ENCODE measurements at places on chromosomes 3 and 15. TPM values are rescaled to one million over a fixed set of nuclear protein-coding genes. Genes with fewer than 3 reads are reported as not detected.

- no peak overlapping the region for H3K4me3 ChIP-seq
- no peaks in the 10 kb centered on the region for H3K27me3 ChIP-seq
- no peak overlapping the region for H3K27ac ChIP-seq
- peaks cover 1% of the 10 kb centered on the region for H3K36me3 ChIP-seq
- no peak for DNase-seq
- H3K4me1 ChIP-seq = peaks cover 14% of the 10 kb centered on the region
These were observed 286.0 kb upstream of the TGFBR2 start for GRCh38 chr3:30320392-30320791.

DNA sequence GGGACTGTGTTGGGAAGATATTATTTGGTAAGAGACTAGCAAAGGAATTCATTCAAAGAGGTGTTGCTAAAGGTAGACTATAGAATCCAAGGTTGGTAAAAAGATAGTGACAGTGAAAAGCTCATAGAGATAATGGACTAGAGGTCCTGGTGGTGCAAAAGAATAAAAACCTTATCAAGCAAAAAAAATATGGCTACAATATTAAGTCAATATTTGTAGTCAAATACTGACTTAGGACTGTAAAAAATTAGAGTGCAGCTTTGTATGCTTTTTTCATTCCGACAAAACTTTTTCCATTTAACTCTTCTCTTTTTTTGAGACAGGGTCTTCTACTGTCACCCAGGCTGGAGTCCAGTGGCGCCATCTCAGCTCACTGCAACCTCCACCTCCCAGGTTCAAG, 444.0 kb upstream of the AGTR1 start:
- H3K27me3 ChIP-seq = no peaks in the 10 kb centered on the region
- no peaks in the 10 kb centered on the region for H3K36me3 ChIP-seq
- DNase-seq = no peak
- no peak overlapping the region for H3K27ac ChIP-seq
- H3K4me1 ChIP-seq = no peaks in the 10 kb centered on the region

DNA sequence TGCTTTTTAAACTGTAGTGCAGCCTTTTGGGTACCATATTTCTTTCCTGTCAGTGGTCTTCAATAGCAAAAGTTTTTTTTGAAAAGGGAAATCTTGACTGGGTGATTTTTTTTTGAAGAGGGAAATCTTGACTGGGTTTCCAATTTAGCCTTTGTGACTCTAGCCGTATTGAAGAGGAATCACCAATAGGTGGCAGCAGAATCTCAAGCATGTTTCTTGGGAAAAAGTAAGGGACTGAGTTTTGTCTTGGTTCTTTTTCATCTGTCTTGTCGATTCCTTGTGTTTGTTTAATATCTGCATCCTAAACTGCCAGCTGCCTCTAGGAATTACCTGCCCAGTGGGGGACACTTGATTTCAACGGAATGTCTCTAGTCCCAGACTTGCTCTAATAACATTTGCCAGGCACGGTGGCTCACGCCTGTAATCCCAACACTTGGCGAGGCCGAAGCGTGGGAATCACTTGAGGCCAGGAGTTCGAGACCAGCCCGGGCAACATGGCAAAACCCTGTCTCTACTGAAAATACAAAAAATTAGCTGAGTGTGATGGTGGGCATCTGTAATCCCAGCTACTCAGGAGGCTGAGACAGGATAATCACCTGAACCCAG, 89.2 kb downstream of the RBPMS2 start:
- H3K27ac ChIP-seq = no peak overlapping the region
- no peak overlapping the region for H3K4me3 ChIP-seq
- H3K4me1 ChIP-seq = peaks cover 4% of the 10 kb centered on the region
- H3K36me3 ChIP-seq = peaks cover 19% of the 10 kb centered on the region

GRCh38 chr15:95274101-95274500, 1042.7 kb downstream of the MCTP2 start:
- no peaks in the 10 kb centered on the region for H3K4me1 ChIP-seq
- no peak overlapping the region for H3K4me3 ChIP-seq

GRCh38 chr3:195113048-195113447, 157.9 kb downstream of the XXYLT1 start:
- no peak overlapping the region for H3K4me3 ChIP-seq
- no peaks in the 10 kb centered on the region for H3K27me3 ChIP-seq
- no peak for DNase-seq
- H3K4me1 ChIP-seq = peaks cover 3% of the 10 kb centered on the region
- H3K27ac ChIP-seq = no peak overlapping the region

DNA sequence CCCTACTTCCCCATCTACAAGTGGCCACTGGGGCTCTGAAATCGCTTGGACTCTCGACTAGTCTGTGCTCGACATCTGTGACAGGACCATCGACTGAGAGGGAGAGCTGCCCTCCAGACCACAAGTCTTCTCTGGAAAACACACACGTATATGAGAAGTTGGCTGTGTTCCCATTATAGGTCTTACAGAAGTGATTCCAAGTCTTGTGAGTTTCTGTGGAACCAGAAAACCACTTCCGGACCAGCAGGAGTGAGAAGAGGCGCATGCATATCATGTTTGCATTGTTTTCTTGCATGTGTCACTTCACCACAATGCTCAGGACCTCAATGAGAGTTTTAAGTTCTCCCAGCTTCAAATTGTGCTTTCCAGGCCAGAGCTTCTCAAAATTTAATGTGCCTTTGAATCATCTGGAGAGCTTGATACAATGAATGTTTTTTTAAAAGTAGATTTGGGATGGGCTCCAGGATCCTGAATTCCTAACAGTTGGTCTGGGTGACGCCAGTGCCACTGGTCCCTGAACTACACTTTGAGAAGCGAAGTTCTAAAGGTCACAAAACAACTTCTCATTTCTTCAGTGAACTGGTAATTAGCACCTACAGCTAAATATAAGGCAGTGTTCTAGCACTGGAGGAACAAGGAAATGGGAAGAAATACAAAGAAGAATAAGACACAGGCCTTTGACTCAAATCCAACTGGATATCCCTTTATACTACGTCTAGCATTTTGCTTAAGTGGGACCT, 15.7 kb downstream of the LIPC start:
- no peaks in the 10 kb centered on the region for H3K36me3 ChIP-seq
- DNase-seq = no peak
- H3K4me3 ChIP-seq = no peak overlapping the region
- no peak overlapping the region for H3K27ac ChIP-seq
- peaks cover 5% of the 10 kb centered on the region for H3K4me1 ChIP-seq

- H3K27me3 ChIP-seq = no peaks in the 10 kb centered on the region
- H3K36me3 ChIP-seq = no peaks in the 10 kb centered on the region
- no peak overlapping the region for H3K4me3 ChIP-seq
- H3K4me1 ChIP-seq = no peaks in the 10 kb centered on the region
- DNase-seq = no peak
- H3K27ac ChIP-seq = no peak overlapping the region
These were observed 356.2 kb downstream of the CNTN4 start for GRCh38 chr3:2454865-2455264.

DNA sequence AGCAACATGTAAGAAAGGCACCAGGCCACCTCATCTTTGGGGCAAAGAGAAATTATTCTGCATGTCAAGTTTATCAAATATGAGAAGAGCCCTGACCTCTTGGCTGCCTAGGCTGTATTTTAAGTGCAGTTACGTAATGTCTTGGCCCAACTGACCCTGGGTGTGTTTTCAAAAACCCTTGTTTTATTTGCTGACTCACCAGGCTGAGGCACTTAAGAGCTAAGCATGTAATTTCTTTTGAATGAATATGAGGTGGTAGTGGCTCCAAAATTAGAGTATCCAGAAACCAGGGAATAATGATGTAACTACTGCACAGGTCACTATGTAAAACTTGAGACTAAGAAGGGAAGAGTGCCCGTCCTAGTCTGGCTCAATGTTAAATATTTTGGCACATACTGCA, 24.3 kb downstream of the PGPEP1L start:
- peaks cover 2% of the 10 kb centered on the region for H3K36me3 ChIP-seq
- no peak overlapping the region for H3K27ac ChIP-seq
- peaks cover 3% of the 10 kb centered on the region for H3K27me3 ChIP-seq
- no peak overlapping the region for H3K4me3 ChIP-seq
- no peaks in the 10 kb centered on the region for H3K4me1 ChIP-seq

GRCh38 chr3:38354588-38355330, 8.2 kb downstream of the XYLB start:
- H3K4me3 ChIP-seq = no peak overlapping the region
- H3K4me1 ChIP-seq = no peaks in the 10 kb centered on the region
- no peaks in the 10 kb centered on the region for H3K27me3 ChIP-seq
- peaks cover 16% of the 10 kb centered on the region for H3K36me3 ChIP-seq
- H3K27ac ChIP-seq = no peak overlapping the region
- DNase-seq = no peak

GRCh38 chr3:184375747-184376461, 2.1 kb downstream of the THPO start:
- DNase-seq = no peak
- H3K36me3 ChIP-seq = no peaks in the 10 kb centered on the region
- H3K4me1 ChIP-seq = peaks cover 1% of the 10 kb centered on the region
- H3K27me3 ChIP-seq = peaks cover 23% of the 10 kb centered on the region
- no peak overlapping the region for H3K4me3 ChIP-seq

- H3K27ac ChIP-seq = no peak overlapping the region
- no peak overlapping the region for H3K4me3 ChIP-seq
- H3K27me3 ChIP-seq = no peaks in the 10 kb centered on the region
- no peaks in the 10 kb centered on the region for H3K36me3 ChIP-seq
- H3K4me1 ChIP-seq = no peaks in the 10 kb centered on the region
- DNase-seq = no peak
These were observed 112.6 kb downstream of the FBN1 start for GRCh38 chr15:48532946-48533345.

- no peak overlapping the region for H3K4me3 ChIP-seq
- no peak overlapping the region for H3K27ac ChIP-seq
- H3K36me3 ChIP-seq = no peaks in the 10 kb centered on the region
- H3K4me1 ChIP-seq = no peaks in the 10 kb centered on the region
- H3K27me3 ChIP-seq = peaks cover 2% of the 10 kb centered on the region
These were observed 142.9 kb upstream of the ANKRD28 start for GRCh38 chr3:15940641-15941040.

DNA sequence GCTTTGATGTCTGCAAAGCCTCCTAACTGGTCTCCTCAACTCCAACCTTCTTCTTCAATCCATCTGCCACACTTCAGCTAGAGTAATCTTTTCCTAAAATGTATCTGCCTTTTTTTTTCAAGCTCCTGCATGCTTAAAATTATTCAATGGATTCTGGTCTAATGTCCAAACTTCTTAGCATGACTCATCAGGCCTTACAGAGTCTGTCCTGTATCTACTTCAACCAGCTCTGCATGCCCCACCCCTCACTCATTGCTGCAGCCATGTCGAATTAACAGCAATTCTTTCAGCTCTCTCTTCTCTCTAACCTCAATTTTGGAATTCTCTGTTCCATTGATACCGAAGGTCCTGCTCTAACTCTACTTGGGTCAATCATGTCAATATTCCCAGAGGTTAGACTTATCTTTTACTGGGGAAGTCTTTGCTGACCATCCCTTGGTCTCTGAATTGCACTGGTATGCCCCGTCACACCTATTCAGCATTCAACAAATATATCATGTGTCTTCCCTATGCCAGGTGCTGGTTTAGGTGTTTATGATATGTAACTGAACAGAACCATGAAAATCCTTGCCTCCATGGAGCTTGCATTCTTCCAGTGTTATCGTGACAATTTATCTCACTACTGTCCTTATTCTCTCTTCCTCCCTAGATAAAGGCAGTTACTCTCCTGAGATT, 88.5 kb upstream of the NANOGP8 start:
- H3K36me3 ChIP-seq = no peaks in the 10 kb centered on the region
- no peak for DNase-seq
- H3K27ac ChIP-seq = no peak overlapping the region
- no peak overlapping the region for H3K4me3 ChIP-seq

DNA sequence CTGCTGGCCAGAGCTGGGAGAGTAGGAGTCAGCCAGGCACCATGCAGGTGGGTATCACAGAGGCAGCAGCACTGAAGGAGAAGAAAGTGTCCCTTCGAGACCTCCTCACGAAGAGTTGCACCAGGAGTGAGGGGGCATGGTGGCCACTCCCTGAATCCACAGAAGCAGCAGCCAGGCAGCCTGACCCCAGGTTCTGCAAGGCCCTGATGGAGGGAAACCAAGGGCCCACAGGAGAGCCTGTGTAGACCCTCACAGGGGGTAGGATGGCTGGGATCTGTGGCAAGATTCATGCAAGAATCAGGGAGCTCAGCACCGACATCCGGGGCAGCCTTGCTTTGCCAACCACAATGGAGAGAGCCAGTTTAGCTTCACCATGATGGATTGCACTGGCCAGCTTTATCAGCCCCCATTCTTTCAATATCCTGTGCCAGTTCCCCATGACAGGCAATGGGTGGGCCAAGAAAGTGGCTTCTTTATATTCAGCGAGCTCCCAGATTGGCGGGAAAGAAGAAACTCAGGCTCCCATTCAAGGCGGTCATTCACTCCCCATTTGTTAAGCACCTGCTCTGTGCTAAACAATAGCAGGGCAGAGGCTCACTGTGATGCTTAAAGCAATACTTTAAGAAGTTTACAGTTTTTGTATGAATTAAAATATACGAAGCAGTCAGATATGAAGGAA, 33.5 kb upstream of the TBC1D21 start:
- no peaks in the 10 kb centered on the region for H3K36me3 ChIP-seq
- no peak for DNase-seq
- H3K27me3 ChIP-seq = peaks cover 6% of the 10 kb centered on the region

GRCh38 chr15:85527895-85528294, 147.5 kb downstream of the AKAP13 start:
- H3K27ac ChIP-seq = no peak overlapping the region
- no peaks in the 10 kb centered on the region for H3K27me3 ChIP-seq
- H3K4me3 ChIP-seq = no peak overlapping the region
- peaks cover 20% of the 10 kb centered on the region for H3K36me3 ChIP-seq

- DNase-seq = no peak
- no peaks in the 10 kb centered on the region for H3K36me3 ChIP-seq
- H3K4me3 ChIP-seq = no peak overlapping the region
- H3K4me1 ChIP-seq = peaks cover 41% of the 10 kb centered on the region
- H3K27me3 ChIP-seq = no peaks in the 10 kb centered on the region
These were observed 116.7 kb downstream of the LIPC start for GRCh38 chr15:58548308-58549012.

- H3K4me3 ChIP-seq = no peak overlapping the region
- H3K27me3 ChIP-seq = peaks cover 19% of the 10 kb centered on the region
- H3K4me1 ChIP-seq = peaks cover 28% of the 10 kb centered on the region
These were observed 116.8 kb downstream of the LMLN start for GRCh38 chr3:198076722-198077308.

GRCh38 chr3:43418601-43419272, 132.4 kb downstream of the SNRK start:
- no peak overlapping the region for H3K4me3 ChIP-seq
- peaks cover 4% of the 10 kb centered on the region for H3K4me1 ChIP-seq
- no peaks in the 10 kb centered on the region for H3K27me3 ChIP-seq
- DNase-seq = no peak
- H3K27ac ChIP-seq = no peak overlapping the region
- no peaks in the 10 kb centered on the region for H3K36me3 ChIP-seq

GRCh38 chr15:90620379-90621067, 90.8 kb downstream of the CRTC3 start:
- peaks cover 24% of the 10 kb centered on the region for H3K4me1 ChIP-seq
- no peaks in the 10 kb centered on the region for H3K27me3 ChIP-seq
- peaks cover 29% of the 10 kb centered on the region for H3K36me3 ChIP-seq
- DNase-seq = peak; percentile 54

- H3K27ac ChIP-seq = no peak overlapping the region
- H3K27me3 ChIP-seq = peaks cover 2% of the 10 kb centered on the region
- peaks cover 14% of the 10 kb centered on the region for H3K4me1 ChIP-seq
These were observed 31.6 kb upstream of the STAG1 start for GRCh38 chr3:136783708-136784191.

AGTR1 gene
- not detected for total RNA-seq

RARRES1 gene
- not detected for total RNA-seq

MKRN3 gene
- total RNA-seq = 1.6 TPM

XIRP1 gene
- total RNA-seq = 2.5 TPM

LTF gene
- total RNA-seq = not detected

MST1R gene
- total RNA-seq = 0.79 TPM

SYNPR gene
- total RNA-seq = not detected

BOC gene
- 0.20 TPM for total RNA-seq

FGF7 gene
- total RNA-seq = not detected

TM6SF1 gene
- 5.6 TPM for total RNA-seq

Data from activated CD8-positive, alpha-beta T cell treated with anti-CD3 and anti-CD28 coated beads for 36 hours (primary cell).